ENCODE measurements at places on chromosomes 12 and 14.

DNA sequence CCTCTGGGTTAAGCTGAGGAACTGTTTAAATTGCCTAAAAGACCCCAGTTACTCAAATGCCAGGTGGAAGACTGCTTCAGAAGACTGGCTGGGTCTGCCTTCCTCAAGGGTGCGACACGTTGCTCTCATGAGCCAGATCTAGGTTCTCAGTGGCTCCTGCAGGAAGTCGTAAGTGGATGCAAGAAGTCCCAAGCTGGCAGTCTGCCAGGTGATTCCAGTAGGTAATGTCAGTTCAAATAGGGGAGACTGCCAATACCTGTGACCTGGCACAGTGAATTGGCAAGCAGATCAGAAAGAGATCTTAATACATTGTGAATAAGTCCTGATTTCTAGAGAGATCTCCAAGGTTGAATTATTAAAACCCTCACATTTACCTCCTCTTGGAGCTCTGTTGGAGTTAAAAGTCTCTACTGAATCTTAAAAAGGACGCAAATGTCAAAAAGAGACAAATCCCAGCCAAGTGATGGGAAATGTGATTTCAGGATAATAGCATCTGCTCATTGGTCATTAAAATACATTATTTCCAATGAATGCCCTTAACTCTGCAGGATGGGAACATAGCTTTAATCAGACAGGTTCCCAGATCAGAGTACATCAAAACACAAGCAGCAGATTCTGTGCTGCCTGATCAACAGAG is 98.8 kb upstream of the FRMD6 start:
- DNase-seq = peak; percentile 73

DNA sequence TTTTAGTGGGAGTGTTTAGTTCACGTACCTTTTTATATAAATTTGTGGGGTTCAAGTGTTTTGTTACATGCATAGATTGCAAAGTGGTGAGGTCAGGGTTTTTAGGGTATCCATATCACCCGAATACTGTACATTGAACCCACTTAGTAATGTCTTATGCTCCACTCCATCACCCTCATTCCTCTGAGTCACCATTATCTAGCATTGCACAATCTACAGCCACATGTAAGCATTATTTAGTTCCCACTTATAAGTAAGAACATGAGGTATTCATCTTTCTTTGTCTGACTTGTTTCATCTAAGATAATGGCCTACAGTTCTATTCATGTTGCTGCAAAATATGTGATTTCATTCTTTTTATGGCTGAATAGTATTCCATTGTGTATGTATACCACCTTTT is 583.7 kb upstream of the LRFN5 start:
- peak; percentile 36 for DNase-seq

DNA sequence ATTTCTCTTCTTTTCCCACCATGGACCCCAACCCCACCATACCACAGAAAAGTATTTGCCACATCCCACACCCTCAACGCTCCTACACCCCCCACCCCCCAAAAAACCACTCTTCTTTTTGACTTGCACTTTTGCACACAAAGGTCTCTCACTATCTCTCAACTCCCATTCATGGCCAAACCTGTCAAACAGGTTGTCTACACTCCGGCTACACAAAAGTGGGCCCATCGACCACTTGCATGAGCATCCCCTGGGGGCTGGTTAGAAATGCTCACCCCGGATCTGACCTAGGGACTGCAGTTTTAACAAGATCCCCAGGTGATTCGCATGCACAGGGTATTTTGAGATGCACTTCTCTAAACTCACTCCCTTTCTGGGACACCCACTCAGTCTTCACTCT is 248.2 kb downstream of the DPF3 start:
- peak; percentile 15 for DNase-seq

DNA sequence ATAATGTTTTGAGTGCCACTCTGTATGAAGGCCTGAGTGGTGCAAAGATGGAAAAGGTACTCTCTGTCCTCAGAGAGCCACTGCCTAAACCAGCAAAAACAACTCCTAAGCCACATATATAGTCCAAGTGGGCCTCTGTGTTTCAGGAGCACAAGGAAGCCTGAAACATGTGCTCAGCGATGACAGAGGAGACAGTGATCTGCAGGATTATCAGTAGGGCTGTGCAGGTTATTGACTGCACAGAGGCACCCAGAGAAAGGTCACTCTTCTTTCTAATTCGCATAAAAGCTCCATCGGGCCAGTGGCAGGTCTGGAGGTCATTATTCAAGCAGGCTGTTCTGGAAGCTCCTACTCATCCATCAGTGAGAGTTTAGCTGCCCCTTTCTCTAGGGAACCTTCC is 361.9 kb downstream of the BCL11B start:
- DNase-seq = no peak

- no peak for DNase-seq
Measured at GRCh38 chr12:94157181-94157580, 8.8 kb downstream of the PLXNC1 start.

DNA sequence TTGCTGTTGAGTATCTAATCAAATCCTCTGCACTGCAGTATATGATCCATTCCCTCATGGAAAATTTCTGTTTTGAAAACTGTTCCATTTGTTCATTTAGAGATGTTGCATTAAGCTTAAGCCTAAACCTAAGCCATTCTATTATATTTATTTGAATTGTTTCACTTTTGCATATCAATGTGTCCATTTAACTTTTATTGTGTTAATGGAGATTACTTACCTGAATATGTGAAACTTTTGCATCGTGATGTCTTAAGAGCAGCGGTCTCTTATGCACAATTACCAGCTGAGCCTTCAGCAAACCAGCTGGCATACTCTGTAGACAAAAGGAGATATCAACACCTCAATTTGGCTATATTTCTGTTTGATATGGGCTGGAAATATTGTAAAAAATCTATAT is 922.5 kb upstream of the FBXO33 start:
- DNase-seq = no peak

GRCh38 chr14:35221462-35221861 is 70.7 kb upstream of the PSMA6 start:
- no peak for DNase-seq

GRCh38 chr12:26608706-26609105 is 224.3 kb downstream of the ITPR2 start:
- no peak for DNase-seq

DNA sequence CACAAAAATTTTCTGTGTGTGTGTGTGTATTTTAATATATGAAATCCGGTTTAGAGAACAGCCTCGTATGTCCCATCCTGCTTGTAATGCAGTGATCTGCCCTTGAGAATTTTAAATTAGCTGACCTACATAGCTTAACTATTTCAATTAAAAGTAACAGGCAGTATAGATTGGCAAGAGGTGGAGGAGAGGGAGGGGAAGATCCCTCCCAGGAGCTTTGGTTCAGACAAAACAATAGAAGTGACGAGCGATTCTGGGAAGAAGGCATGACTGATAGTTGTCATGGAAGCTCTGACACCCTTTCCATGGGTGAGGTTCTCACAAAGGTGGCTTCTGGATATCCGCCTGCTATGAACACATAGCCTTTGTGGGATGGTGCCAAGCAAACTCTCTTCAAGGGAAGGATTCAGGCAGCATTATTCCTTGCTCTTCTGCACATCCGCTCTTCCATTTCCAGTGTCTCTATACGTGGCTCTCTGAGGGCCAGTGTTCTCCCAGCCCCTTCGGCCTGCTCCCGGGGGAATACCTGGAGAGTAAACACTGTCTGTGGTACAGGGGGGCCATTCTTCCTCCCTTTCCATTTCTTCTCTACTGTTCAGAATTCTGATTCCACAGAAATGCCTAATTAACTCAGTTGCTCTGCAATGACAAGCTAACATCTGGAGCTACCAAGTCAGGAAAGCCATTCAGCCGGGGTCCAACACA is 182.0 kb downstream of the CACNA1C start:
- DNase-seq = no peak

DNA sequence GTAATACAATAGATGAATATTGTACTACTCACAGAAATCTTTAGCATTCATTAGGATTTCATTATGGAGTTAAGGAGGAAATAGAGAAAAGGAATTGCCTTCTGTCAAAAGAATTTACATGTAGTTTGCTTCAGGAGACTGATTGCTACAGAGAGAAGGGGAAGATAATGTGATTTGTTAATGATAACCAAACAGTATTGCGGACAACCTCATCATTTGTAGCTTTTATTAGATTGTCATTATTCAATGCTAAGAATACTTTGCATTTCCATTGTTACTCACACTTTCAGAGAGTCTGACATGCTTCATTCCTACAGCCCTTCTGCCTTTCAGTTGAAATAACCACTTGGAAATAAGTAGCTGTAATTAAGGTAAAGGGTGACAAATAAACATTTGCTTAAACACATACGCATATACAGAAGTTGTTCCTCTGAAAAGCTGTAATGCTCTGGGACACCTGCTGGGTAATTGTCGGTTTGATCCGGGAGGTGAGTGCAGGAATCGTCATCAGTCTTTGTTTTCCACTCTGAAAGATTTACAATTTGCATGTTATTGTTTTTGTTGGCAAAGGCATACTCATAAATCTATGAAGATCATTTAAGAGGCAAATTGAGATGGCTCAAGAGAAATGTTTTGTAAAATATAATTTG is 600.2 kb downstream of the TRHDE start:
- DNase-seq = no peak

- DNase-seq = peak; percentile 65
Measured at GRCh38 chr12:13101821-13102375, 1.6 kb downstream of the GSG1 start.

DNA sequence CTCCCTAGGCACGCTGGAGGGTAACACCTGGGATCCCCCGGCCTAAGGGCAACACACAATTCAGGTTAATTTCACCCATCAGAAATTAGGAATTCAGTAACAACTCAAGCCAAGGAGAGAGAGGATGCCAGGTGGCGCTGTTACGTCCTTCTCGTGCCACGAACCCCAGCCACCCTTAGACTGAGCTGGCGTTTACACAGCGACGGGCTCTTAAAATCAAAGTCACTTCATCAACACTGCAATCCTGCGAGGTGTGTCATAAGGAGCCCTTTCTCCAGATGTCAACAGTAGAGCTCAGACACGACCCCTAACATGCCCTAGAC is 110.6 kb upstream of the TMEM132D start:
- no peak for DNase-seq

DNA sequence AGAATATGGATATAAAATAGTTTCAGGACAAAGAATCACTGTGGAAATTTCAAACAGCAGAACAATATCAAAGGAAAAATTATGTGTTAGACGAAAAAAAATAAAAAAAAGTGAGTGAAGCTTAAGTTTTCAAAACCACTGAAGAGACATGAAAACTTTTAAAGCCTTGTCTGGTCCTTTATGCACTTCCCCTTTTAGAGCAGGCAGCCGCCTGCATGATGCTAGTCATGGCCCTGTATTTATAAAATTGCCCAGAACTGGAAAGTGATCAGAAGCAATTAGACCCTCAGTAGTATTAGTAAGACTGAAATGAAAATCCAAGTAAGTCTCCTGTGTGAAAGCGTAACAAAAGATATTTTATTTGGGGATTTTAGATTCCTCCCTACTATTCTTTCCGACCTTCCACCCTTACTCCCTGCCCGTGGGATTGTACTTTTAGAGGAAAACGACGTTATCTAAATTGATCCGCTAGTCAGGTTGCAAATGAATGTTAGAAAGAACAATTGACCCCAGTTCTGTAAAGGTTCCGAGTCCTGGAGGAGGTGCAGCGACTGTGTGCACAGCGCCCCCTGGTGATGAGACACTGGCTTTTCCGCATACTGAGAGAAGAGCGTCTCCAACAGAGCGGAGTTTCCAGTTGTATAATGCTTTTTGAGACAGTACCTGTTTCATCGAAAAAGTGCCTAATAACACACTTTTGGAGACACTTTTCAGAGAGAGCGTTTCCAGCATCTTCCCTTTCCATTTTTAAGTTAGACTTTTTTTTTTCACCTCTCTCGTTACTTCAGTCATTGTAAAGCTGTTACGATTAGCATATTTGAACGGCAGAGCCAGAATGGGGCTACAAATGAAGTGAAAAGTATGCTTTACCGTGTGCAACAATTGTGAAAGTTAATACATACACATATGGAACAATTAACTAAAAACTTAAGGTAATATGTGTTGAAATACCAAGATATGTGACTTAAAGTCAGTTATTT is 12.4 kb downstream of the MGST1 start:
- peak; percentile 62 for DNase-seq

- no peak for DNase-seq
Measured at GRCh38 chr14:79730953-79731352, 480.4 kb downstream of the DIO2 start.

DNA sequence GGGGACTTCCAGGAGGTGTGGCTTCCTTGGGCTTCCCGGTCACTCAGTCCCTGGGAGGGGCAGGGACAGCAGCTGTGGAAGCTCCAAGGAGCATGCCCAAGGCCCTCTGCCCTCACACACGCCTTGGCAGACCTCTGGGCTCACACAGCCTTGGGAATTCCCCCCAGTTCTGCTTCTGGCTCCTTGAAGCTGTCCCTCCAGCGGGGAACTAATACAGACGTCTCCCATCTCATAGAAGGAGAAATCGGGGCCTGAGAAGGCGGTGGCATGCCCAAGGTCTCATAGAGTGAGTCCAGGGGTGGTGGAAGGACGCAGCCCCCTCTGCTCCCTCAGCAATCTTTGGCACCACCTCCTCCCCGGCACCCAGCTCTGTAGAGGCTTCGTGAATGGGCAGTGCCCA is 15.7 kb upstream of the TMEM119 start:
- DNase-seq = no peak

DNA sequence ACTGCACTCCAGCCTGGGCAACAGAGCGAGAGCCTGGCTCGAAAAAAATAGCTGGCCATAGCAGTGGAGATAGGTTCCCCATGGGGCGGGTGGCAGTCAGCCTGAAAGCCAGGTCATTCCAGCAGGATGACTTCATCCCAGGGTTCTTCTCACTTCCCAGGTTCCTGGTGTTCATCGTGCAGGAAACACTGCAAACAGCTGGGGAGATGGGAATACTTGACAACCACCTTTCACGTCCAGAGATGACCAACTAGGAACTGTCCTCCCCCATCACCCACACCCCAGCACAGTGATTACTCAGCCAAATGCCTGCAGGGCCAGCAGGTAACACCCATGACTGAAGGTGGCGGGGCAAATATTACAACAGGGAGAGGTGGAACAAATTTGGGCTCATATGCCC is 1.7 kb downstream of the VSIG10 start:
- peak; percentile 85 for DNase-seq

DNA sequence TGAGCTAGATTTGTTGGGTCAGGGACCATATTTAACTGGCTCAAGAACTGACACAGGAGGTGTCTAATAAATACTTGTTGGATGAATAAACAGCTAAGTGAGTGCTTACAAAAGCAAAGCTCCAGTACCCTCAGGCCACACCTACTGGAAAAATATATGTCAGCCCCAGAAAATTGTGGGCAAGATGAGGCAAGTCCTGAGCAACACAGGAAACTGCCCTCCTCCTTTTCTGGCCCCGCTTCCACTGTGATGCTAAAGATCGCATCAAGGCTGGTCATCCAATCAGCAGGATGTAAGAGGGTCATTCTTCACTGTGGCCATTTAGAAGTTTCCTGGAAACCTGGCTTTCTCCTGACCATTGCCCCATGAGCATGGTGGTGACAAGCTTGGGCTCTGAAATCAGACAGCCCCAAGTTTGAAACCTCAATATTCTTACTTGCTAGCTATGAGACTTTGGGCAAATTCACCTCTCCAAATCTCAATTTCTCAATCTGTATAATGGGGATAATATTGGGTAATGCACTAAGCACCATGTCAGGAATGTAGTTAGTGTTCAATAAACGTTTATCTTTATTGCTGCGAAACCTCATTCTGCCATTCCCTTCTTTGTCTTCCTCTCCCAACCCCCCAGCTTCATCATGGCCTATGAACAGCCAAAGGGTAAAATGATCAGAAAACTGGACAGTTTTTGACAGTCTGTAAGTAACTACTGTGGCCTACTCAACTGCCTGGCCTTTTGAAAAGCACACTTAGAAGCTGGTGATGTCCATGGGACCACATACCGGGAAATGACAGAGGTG is 139.3 kb upstream of the PZP start:
- DNase-seq = peak; percentile 97

GRCh38 chr12:51009056-51009440 is 17.1 kb downstream of the SLC11A2 start:
- no peak for DNase-seq

All from epithelial cell of esophagus (primary cell).